ENCODE measurements at places on chromosomes 5 and 9.

DNA sequence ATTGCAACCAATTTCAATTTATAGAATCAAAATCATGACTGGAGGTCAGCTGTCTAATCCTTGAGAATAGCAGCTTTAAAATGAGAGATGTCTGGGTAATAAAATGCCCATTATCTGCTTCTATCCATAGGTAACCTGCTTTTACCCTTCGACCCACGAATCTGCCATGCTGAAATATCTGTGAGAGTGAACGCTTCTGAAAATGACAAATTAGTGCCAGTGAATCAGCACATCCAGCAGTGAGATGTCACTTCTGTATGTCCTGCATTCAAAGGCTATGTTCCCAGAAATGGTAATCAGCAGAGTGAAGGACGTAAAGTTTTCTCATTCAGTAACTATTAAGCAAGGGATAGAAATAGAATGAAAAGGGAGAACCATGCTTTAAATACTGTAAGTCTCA lies 532.4 kb upstream of the ITGA1 start:
- DNase-seq: no peak

GRCh38 chr5:152882621-152883020 lies 477.5 kb upstream of the NMUR2 start:
- DNase-seq: no peak

DNA sequence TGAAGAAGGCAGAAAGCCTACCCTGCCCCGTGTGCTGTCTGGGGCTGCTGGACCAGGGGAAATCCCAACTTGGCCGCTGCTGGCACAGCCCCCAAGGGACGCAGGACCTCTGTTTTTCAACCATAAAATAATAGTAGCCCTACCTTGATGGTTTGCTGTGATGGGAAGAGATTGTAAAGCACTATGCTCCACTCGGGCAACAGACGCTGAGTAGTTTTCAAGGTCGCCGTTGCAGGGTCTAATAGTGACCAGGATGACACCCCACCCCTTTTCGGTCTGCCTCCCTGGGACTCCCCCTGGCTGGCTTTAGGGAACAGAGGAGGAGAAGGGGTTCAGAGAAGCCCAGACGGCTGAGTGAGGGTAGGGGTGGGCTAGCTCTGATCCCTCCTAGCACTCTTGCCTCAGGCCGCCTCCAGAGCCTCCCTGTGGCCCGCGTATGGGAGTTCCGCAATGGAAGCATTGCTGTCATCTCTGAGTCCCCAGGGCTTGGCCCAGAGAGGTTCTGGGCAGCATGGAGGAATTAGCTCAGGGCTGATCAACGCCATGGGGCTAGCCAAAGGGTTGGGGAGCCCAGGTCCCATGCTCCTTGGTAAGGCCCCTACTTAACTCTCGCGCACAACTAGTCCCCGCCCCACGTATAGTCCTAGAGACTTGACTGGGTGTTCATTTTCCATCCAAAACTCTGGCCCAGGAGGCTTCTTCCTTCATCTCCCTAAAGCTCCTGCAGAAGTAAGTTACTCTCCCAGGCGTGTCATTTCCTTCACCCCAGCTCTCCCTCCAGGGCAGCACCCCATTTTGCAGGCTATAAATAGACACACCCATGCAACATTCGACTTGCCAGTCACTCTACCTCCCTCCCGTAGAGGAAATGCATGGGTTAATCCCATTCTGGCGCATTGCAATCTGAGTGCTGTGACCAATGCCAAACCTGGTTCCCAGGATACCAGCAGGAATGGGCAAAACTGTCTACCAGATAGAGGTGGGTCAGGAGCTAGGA lies 1.1 kb upstream of the IRF1 start:
- DNase-seq: no peak

DNA sequence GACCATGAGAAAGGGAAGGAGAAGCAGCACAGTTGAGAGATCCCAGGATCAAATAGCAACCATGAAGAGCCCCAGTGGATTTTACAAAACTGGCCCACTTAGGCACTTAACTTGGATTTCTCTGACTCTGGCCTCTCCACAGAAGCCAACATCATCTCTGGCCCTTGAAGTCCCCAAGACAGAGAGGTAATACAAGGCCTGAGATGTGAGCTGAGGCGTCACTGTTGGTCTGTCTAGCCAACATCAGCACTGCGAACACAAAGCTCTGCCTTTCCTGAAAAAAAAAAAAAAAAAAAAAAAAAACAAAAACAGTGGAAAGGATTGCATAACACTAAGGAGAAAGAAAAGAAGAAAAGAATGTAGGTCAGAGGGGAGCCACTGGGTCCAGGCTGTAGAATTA lies 378.3 kb downstream of the BRINP1 start:
- DNase-seq: no peak

DNA sequence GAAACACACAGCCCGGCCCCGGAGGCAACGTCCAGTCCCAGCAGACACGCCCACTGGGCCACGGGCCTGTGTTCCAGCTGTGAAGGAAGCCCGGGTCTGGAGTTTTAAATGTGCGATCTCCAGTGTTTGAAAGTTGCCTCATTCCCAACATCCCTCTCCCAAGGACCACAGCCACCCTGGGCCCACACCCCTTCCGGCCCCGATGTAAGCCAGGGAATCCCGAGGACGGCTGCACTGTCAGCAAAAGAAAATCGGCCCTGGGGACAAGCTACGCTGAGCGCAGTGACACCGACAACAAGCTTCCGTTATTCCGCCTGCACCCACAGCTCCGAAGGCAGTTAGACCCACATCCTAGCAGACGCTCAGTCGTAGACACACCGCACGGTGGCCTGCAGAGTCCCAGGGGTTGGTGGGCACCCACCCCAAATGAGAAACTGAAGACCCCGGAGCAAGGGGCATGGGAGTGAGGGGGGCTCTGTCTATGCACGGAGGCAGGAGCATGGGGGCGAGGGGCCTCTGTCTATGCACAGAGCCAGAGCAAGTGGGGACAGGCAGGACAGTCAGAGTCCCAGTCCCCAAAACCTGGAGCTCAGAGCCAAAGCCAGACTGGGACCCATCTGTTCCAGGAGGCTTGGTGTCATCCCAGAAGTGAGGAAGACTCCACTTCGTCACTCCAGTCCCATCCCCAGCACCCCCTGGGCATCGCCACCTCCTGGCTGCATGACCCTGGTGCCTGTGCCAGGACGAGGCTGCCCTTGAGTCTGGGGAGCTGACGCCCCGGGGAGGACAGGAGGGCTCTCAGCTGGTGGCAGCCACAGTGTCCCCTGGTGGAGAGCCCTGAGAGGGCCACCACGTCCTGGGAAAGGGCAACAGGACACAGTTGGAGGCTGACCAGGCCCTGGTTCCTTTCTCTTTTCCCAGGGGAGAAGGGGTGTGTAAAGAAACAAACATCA lies 23.4 kb downstream of the GLT6D1 start:
- no peak for DNase-seq

GRCh38 chr9:28410411-28410810 lies 837.1 kb upstream of the C9orf72 start:
- DNase-seq: no peak

- DNase-seq: peak; percentile 64
Observed at GRCh38 chr5:159883522-159883950, 32.7 kb upstream of the ADRA1B start.

- peak; percentile 66 for DNase-seq
Observed at GRCh38 chr5:10227379-10227778, 22.3 kb downstream of the ATPSCKMT start.

GRCh38 chr9:38118862-38119438 lies 49.9 kb upstream of the SHB start:
- DNase-seq: no peak

DNA sequence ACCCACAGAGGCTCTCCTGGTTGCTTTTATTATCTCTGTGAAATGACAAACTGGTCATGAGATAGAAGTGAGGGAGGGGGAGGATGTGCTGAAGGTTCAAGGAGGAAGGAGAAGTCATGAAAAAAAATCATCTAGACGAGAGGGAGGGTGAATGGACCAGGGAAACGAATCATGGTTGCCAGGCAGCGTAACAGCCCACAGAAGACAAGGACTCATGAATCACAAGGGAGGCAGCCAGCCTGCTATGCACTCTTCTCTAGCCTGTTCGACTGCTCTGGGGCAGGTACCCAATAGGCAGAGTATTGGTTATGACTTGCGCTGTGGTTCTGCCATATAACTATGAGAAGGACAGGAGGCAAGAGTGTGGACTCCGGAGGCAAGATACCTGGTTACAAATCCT lies 475.2 kb downstream of the CDK5RAP2 start:
- no peak for DNase-seq

GRCh38 chr5:84724683-84725082 lies 340.0 kb upstream of the EDIL3 start:
- no peak for DNase-seq

DNA sequence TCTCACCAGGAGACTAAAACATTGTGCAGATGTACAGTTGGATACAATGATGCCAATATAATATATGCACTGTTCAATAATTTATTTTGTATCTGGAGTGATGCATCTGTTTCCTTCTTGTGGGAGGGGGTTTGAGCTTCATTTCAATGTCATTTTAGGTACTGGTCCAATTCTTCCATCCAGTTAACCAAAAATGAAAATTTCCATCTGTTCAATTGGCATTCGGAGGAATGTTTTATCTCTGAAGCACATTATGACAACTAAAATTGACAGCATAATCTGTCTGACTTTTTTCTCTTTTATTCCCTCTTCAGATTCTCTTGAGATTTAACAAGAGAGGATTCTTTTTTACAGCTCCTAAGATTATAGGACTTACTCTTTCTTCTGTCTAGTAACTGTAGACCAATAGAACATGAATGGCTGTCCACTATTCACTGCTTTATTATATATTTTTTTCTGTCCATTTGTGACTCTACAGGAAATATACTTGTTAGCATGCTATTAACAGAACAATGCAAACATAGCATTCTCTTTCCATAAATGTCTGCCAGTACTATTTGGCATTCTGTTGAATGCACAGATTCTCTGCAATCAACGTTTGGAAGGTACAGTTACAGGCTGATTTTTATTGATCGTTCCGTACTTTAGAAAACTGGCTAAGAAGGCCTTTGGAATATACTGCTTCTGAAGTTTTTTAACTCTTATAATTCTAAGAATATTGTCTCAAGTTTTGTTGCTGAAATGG lies 57.8 kb downstream of the NDUFAF2 start:
- DNase-seq: no peak

- DNase-seq: no peak
Observed at GRCh38 chr9:94851467-94851866, 125.0 kb downstream of the AOPEP start.

DNA sequence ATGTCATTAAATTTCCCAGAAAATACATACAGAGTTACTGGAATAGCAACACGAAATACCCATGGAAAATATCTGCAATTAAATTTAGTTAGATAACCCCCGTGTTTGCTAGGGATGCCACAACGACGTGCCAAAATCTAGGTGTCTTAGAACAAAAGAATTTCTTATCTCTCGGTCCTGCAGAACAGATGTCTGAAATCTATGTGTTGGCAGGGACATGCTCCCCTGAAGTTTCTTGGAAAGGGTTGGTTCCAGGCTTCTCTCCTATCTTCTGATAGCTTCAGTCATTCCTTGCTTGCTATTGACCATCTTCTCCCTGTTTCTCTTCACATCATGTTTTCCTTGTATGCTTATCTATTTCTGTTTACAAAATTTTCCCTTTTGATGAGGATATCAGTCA lies 1067.0 kb downstream of the CDH18 start:
- DNase-seq: no peak

GRCh38 chr5:37926732-37927131 lies 86.9 kb upstream of the GDNF start:
- DNase-seq: no peak

DNA sequence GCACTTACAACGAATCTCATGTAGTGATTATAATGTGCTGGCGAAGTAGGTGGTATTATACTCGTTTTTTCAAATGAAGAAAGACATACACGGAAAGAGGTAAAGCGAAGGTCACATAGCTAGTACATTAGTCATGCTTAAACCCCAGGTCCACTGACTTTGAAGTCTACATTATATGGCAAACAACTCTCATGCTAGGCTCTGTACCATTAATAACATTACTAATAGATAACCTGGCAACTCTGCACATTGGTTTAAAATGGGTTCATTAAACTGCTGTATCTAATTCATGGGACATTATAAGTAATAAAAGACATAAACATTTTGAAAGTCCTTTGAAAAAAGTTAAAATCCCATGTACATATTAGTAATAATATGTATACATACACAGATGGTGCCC lies 21.2 kb downstream of the FYB1 start:
- DNase-seq: peak; percentile 71

- peak; percentile 61 for DNase-seq
Observed at GRCh38 chr5:51652980-51653379, 269.7 kb downstream of the ISL1 start.

- peak; percentile 30 for DNase-seq
Observed at GRCh38 chr5:66307647-66308241, 163.6 kb downstream of the SREK1 start.

GRCh38 chr5:38531518-38531917 lies 24.9 kb downstream of the LIFR start:
- DNase-seq: no peak

DNA sequence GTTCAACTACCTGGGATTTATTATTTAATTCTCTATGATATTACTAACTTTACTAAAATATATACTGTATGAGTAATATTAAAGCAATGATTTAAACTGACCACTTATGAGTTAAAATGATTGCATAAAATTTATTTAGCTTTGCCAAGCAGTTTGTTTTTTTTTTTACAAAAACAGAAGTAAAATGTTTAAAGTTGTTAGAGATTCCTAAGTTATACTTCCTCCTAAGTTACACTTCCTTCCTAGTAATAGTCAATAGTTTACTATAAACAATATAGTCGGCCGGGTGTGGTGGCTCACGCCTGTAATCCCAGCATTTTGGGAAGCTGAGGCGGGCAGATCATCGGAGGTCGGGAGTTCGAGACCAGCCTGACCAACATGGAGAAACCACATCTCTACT lies 23.7 kb upstream of the LRRC19 start:
- no peak for DNase-seq

DNA sequence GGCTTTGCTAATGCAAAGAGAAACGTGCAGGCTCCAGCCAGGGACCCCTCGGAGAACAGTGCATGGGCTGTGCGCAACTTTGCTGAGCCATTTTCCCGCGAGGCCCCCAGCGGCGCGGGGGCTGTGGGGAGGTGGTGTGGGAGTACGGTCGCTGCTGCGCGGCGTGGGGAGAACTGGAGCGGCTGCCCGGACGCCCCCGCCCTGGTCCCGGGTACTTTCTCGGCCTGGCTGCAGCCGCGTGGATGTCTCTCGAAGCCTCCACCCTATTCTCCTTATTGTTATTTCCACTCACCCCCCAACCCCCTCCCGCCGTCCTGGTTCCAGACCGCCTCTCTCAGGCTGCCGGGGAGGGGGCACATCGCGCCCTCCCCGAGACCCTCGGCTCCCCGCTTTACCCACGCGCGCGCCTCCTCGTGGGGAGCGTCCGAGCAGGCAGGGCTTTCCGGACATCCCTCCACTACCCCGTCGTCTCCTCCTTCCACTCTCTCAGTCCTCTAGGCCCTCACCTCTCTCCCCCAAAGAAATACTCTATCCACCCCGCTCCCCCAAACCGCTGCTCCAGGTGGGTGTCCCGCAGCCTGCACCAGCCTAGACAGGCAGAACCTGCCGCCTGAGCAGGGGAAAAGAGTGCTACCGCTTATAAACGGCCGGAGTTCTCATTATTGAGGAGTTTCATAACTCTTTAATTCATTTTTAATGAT lies 68.6 kb upstream of the TBCA start:
- no peak for DNase-seq

DNA sequence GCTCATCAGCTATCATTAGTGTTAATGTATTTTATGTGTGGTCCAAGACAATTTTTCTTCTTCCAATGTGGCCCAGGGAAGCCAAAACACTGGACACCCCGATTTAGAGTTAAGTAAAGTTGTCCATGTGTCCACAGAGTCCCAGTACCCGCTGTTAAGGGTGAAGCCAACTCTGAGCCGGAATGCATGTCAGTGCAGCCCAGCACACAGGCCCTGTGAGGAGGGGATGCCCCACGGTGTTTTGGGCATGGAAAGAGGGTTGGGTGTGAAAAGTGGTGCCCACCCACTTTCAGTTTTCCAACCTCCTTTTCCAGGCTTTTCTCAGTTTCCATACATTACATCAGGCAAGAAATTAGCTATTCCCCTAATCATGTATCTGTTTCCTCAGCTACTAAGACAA lies 24.4 kb downstream of the SHC3 start:
- DNase-seq: no peak

All from RCC 7860 (cell line).